ENCODE measurements at places on chromosomes 16 and 17. TPM values are rescaled to one million over a fixed set of nuclear protein-coding genes. Genes with fewer than 3 reads are reported as not detected.

DNA sequence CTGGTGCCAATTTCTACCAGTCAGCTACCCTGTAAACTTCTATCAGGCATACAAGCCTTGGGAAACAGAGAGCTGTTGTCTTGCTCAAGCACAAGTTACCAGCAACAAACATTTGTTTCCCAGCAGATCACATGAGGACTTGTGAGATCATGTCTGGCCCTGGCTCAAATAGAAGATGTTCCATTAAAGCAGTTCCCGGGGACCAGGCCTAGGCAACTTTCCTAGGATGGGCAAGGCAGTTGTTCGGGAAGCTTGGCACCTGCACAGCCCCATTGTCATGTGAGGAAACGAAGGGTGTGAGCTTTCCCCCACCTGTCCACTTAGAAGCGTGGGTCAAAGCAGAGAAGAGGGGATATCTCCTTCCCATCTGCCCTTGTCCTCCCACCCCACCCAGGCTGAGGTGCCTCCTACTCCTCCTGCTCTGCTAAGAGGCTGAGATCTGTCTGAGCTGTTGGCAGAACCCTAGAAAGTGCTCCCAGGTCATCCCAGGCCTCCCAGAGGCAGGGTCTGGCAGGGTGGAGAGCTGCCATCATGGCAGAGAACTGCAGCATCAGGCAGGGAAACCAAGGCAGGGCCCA lies 11.2 kb upstream of the SLC47A2 start:
- no peak for DNase-seq

DNA sequence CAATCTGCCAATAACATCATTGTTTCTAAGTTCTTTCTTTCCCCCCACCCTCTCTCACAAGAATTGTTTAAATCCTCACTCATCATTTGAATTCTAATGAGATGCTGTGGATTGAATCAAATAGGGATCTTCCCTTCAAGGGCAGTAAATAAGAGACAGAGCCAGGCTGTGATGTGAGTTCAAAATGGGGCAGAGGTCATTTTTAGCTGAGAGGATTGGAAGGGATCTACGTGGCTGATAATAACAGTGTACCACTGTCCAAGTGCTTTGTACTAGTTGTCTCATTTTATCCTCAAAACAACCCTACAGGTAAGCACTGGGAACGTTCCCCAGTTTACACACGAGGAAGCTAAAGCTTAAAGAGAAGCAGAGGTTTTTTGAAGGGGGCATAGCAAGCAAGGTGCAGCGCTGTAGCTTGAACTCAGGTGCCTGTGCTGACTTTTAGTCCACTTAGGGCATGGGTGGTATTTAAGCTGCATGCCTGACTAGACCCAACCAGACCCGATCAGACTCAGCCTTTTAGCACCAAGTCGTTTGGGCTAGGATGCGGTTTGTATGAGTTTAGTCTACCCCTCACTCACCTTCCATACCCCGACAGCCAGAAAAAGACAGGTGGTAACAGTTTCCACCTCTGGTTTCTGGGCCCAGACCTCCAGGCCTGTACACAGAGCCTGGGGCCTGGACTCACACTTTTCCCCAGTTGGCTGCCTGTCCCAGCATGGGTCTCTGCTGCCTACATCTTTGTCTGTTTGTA lies 39.2 kb upstream of the CCR7 start:
- DNase-seq = no peak

DNA sequence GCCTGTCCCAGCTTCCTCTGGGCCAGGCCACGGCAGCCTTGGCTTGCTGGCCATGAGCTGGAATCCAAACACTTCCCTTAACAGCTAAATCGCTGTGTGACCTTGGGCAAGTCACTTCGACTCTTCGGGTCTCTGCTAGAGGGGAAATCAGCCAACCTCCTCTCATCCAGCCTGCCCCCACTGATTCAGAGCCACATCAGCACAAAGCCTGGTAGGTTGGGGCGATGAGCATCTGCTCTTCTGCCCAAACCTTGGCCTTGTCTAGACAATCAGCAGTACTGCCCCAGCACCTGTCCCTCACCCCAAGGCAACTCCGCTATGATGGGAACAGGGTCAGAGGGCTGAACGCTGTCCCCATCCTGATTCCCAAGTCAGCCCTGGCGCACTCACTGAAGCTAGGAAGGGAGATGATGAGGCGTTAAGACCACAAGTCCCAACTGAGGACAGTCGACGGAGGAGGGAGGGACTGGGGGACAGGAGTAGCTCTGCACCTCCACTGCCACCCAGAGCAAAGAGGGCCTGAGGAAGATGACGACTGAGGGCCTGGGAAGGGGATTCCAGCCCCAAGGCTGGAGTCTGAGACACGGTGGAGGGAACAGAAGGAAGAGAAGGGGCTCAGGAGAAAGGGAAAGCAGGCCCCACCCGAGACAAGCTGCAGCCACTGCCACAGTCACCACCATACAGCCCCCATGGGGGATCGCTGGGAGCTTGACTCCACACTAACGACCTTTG lies 1.3 kb downstream of the CLUH start:
- DNase-seq = no peak

- DNase-seq = no peak
Observed at GRCh38 chr17:34133350-34133749, 121.7 kb upstream of the CCL2 start.

GRCh38 chr16:2585651-2586081 lies 47.8 kb downstream of the PDPK1 start:
- no peak for DNase-seq

DNA sequence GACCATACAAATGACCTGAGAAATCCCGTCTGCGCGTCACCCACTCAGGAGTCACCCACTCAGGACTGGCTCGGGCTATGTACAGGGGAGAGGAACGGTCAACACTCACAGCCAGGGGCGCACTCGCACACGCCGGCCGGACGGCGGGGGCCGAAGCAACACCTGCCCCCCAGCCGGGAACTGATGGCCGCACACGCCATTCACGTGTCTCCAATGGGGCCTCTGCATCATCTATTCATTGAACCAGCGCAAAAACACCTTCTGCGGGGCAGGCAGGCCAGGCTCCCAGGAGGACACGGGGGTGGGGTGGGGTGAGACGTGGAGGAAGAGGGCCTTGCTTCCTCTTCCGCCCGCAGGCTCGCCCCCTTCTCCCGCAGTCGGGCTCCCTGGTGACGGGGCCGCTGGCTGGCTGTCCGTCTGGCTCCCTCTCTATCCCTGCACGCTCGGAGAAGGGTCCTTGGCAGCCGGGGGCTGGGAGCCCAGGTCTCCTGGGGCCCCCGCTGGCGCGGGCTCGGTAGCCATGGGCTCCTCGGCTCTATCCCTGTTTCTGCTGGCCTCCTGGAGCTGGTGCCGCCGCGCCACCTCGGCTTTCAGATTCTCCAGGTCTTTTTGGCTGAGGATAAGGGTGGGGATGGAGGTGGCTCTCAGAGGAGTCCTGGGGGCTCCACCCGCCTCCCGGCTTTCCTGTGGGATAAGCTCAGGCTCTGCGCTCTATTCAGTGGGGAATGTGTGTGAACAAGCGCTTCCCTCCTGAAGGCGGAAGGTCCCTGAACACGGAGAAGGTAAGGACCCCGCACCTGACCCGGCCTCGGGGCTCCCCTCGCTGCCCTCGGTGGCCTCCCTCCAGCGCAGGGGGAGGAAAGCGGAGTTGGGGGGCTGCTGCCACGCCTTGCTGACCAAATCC lies 21.1 kb downstream of the CLUH start:
- no peak for DNase-seq

- peak; percentile 39 for DNase-seq
Observed at GRCh38 chr16:14545346-14545884, 84.6 kb downstream of the PARN start.

- DNase-seq = no peak
Observed at GRCh38 chr16:4583906-4584305, 27.8 kb downstream of the C16orf96 start.

Gene CTRB2
- total RNA-seq = not detected
